ENCODE measurements at places on chromosomes 5 and 9. TPM values are rescaled to one million over a fixed set of nuclear protein-coding genes. Genes with fewer than 3 reads are reported as not detected.

- no peak for DNase-seq
Observed at GRCh38 chr9:18721995-18722310, 248.0 kb downstream of the ADAMTSL1 start.

- no peak for DNase-seq
Observed at GRCh38 chr9:136804509-136805206, 3.1 kb upstream of the RABL6 start.

GRCh38 chr9:77802064-77802463 lies 153.9 kb upstream of the GNA14 start:
- DNase-seq, result no peak

DNA sequence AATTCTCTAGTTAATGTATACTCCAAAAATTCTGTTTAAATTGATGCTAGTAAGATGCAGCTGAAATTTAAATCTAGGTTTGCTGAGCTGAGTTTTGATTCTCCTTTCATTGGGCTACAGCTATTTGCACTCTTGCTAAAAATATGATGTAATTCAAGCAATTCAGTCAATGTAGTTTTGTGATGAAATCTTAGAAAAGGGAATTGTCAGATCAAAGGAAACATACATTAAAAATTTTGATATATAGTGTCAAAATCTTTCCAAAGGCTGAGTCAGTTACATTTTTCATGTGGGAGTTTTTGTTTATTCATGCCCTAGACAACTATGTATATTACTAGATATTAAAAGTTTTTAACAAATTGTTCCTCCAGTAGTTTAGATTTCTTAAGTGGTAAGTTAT lies 334.9 kb upstream of the DAB2 start:
- no peak for DNase-seq

DNA sequence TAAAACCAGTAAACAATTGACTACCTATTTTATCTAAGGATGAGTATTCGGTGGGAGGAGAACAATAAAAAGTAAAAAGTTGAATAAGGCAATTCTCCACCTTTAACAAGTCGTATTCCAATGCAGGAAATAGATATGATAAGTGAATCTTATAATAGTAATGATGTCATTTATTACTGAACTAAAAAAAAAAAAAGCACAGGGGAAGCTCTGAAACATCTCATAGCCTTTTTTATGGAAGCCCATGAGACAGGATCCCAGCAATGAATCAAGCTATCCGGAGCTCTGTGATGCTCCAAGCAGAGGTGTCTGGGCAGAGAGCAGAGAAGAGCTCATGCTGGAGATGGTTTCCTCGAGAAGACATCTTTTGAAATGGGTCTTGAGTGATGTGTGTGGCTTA lies 376.0 kb downstream of the ICE1 start:
- no peak for DNase-seq

DNA sequence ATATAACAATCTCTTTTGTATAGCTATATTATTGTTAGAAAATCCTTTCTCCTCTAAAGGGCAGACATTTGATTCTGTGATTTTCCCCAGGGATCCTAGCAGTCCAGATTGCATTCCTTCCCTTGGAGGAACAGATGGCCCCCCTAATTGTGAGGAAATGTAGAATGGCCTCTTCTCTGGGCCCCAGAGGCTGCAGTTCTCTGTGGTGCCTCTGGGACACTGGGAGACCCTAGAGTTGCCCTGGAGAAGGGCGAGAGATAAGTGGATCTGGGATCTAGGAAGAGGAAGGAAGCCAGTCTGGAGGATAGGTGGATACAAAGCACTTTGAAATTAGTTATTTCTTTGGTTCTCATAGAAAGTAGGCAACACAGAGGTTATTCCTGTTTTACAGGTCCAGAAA lies 1.9 kb upstream of the HINT2 start:
- DNase-seq, result no peak

- peak; percentile 44 for DNase-seq
Observed at GRCh38 chr5:133245191-133246052, 193.6 kb downstream of the HSPA4 start.

DNA sequence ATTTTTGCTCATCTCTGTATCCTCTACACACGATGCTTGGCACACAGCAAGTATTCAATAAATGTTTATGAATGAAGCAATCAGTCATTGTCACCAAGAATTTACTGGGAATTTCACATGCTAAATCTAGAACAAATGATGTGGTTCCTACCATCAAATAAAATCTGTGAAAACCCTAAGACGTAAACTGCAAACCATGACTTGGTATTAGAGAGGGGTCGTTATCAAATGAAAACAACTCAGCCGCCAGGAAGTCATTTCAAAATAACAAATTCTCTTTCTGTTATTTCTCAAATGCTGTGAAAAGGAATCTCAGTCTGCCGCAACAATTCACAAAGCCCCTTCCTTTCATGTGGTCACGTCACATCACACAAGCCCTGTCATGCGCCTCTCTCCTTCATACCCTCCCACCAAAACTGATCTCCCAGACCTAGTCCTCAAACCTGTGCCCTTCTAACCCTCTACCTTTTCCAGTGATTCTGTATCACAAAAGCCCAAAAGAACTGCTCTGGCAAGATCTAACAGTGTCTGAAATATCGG lies 173.6 kb downstream of the DEPDC1B start:
- no peak for DNase-seq

DNA sequence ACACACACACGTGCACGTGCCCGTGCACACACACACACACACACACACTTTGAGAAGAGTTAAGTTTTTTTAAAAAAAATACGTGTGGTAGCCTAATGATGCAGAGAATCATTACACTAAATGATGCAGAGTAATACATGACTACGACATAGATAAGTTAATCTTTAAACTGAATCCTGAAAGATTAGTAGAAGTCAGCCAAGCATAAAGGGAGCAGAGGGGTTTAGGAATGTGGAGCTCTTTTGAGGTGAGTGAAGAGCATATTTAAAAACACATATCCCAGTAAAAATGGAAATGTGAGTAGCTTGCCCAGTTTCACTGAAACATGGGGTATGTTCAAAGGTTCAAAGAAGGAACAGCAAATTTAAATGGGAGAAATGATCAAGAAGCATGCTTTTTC lies 61.3 kb upstream of the TYRP1 start:
- DNase-seq, result no peak

GRCh38 chr5:107147589-107147988 lies 523.1 kb downstream of the EFNA5 start:
- DNase-seq, result no peak

GRCh38 chr9:134923466-134923865 lies 5.8 kb upstream of the FCN1 start:
- DNase-seq, result no peak

GRCh38 chr5:178223828-178224335 lies 8.7 kb downstream of the PHYKPL start:
- no peak for DNase-seq

DNA sequence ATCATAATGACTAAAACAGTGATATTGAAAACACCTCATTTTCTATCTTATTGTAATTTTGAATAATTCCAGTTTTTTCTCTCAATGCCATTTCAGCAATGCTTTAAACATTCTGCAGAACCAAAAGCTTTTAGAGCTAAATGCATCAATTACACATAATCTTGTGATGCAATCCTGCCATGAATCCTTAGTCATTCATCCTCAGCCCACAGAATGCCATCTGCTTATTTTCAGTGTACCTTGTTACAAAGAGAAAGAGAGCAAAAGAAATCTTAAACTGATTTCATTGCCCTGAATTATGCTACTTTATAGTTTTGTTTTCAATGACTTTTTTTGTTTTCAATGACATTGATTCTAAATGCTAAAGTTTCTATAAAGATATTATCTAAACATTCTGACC lies 1234.8 kb upstream of the C9orf72 start:
- DNase-seq, result no peak

- no peak for DNase-seq
Observed at GRCh38 chr5:38189081-38189504, 69.3 kb upstream of the EGFLAM start.

GRCh38 chr9:133951265-133951664 lies 40.9 kb downstream of the VAV2 start:
- no peak for DNase-seq

GRCh38 chr5:81854915-81855314 lies 104.0 kb upstream of the SSBP2 start:
- DNase-seq, result no peak

- DNase-seq, result no peak
Observed at GRCh38 chr9:136521537-136521936, 24.3 kb downstream of the NOTCH1 start.

DNA sequence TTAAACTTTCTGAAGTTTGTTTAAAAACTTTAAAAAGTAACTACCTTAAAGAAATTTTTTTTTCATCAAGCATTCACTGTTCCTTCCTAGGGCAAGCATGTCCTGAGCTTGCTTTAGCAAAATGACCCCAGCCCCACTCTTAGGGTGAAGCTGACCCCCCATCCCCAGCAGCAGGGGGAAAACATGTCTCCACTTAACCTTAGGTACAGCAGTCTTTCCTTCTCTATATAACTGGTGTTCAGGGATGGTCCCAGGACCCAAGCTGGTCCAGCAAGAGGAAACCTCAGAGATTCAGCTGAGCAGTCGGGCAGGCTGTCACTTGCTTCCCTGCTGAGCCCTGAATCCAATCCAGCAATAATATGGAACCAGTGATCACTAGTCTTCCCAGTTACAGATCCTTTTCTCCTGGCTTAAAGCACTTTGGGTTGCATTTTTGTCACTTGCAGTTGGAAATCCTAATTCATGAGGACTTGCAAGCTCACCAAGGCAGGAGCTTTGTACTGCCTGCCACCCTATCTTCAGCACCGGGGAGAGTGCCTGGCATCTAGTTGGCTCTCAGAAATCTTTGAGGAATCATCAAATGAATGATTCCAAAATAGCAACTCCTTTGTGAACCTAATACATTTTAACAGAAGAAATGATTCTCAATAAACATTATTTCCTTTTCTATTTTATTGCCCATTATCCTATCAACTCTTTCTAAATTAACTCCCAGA lies 91.2 kb downstream of the FSTL4 start:
- DNase-seq, result no peak

DNA sequence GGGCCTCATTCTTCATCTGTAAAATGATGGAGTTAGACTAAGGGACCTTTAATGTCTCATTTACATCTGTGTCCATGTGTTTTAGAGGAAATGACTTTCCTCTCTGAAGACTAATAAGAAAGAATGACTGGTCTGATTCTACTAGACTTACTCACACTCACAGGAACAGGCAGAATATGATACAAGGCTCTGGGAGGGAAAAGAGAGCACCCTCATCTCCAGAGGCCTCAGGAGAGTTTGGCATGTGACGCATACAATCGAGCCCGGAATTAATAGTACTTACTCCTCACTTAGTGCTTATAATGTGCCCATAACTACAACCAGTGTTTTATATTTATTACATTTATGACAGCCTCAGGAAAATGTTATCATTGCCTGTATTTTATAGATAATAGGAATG lies 608.7 kb downstream of the KCTD16 start:
- no peak for DNase-seq

- no peak for DNase-seq
Observed at GRCh38 chr5:3007577-3007976, 256.1 kb upstream of the IRX2 start.

DNA sequence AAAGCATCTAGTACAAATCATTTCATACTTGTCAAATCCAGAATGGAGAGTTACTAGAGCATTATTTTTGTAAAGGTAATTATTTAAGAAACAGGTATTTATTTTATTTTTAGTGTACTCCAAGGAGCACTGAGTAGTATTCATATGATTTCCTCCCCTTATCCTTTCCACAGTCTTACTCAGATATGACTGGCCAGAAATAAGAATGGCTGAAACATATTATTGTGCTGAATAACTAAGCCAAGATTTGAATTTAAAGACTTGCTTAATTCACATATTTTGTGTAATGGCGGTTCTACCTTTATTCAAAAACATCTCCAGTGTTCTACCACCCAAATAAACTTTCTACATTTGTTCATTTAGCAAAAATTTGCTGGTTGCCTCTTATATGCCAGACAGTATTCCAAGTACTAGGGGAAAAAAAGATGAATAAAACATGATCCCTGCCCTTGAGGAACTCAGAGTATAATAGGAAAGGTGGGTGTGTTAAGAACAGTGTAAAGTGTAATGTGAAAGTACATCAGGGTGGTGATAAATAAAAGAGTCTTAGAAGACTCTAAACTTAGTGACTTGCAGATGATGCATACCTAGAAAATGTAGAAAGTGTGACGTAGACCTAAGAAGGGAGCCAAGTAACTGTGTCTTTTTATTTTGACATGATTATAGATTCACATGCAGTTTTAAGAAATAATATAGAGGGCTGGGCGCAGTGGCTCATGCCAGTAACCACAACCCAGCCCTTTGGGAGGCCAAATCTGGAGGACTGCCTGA lies 110.4 kb upstream of the GRHPR start:
- DNase-seq, result no peak

- no peak for DNase-seq
Observed at GRCh38 chr9:16484180-16484579, 386.3 kb downstream of the BNC2 start.

DNA sequence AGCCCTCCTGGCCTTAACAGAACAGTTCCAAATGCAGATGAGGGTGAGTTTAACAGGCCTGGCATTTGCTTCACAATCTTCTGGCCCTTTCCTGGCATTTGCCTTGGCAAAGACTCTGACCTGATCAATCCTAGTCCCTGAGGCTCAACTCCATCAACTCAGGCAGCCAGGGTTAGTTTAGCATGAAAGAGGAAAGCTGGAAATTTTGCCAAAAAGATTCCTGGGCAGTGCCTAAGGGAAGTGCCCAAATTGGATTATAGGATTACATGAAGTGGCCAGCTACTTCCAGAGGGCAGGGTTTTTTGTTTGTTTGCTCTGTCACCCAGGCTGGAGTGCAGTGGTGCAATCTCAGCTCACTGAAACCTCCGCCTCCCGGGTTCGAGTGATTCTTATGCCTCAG lies 36.8 kb downstream of the PCDHAC2 start:
- no peak for DNase-seq

DNA sequence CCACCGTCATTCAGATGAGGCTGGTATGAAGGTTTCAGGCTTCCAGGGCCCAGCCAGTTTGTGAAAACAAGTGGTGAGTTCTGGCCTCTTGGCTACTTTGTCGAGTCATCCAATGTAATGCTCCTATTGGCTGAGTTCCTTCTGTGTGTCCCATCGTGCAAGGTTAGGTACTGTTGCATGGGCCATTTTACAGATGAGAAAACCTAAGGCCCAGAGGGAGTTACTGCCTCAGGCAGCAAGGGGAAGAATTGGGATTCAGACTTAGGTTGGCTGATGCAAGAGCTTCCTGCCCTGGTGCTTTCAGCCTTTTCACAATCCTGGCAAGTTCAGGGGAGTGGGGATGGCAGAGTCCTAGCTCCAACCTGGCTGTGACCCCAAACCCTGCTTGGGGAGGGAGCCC lies 17.4 kb upstream of the PITX1 start:
- DNase-seq, result no peak

- peak; percentile 62 for DNase-seq
Observed at GRCh38 chr9:71909887-71910649, 925 bp downstream of the ABHD17B start.

GRCh38 chr5:136043968-136044610 lies 15.3 kb downstream of the TGFBI start:
- DNase-seq, result no peak

The ACTBL2 gene
- polyA plus RNA-seq, result 0.03 TPM

The PCDHGB3 gene
- polyA plus RNA-seq, result 1.8 TPM

The FAM153A gene
- polyA plus RNA-seq, result not detected

The ZNF879 gene
- polyA plus RNA-seq, result 1.2 TPM

The SAXO1 gene
- not detected for polyA plus RNA-seq

The CXCL14 gene
- not detected for polyA plus RNA-seq

The RAB14 gene
- polyA plus RNA-seq, result 12.7 TPM

The EPB41L4B gene
- 0.11 TPM for polyA plus RNA-seq

The HSD17B4 gene
- 91.4 TPM for polyA plus RNA-seq

The GARIN3 gene
- polyA plus RNA-seq, result not detected

The GPR151 gene
- 0.06 TPM for polyA plus RNA-seq

The EHMT1 gene
- 48.2 TPM for polyA plus RNA-seq

The UGT3A2 gene
- polyA plus RNA-seq, result not detected

The GRM6 gene
- polyA plus RNA-seq, result not detected

The PCDHA5 gene
- polyA plus RNA-seq, result not detected

The PCDHGA8 gene
- 0.43 TPM for polyA plus RNA-seq

Measured in endothelial cell of umbilical vein (primary cell).